ENCODE measurements at places on chromosomes 16 and 17. TPM values are rescaled to one million over a fixed set of nuclear protein-coding genes. Genes with fewer than 3 reads are reported as not detected.

The CCL4 gene
- not detected for total RNA-seq

The RPS6KB1 gene
- total RNA-seq = 18.0 TPM

The CSH2 gene
- total RNA-seq = not detected

The ITGB4 gene
- 39.8 TPM for total RNA-seq
